ENCODE measurements at places on chromosomes 5 and 9. TPM values are rescaled to one million over a fixed set of nuclear protein-coding genes. Genes with fewer than 3 reads are reported as not detected.

DNA sequence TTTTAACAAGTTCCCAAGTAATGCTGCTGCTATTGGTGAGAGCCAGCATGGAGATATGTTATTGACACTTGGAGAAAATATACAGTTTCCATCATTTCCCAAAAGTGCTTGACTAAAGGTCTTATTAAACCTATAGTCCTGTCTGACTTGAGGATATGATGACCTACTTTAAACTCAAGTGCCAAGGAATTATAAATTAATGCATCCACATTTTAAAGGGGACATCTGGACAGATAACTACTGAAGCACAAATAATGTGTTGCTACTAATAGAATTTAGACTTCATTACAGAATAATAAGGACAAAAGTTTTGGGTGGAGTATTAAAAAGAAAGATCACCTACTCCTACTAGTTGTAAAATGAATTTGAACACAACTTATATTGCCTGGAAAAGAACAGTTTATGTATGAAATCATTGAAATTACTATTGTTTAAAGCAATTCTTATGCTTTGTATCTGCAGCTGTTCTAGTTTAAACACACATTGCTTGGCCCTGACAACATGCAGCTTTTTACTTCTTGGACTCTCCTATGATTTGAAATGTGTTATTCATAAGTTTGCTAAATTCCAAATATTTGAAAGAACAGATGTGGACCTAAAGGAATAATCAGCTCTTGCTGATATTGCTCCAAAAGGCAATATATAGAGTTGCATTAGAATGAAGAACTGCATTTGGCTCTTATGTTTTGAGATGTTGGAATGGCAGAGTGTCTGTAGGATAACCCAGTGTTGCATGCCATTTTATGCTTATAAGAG lies 73.4 kb downstream of the SGCD start:
- no peaks in the 10 kb centered on the region for H3K27me3 ChIP-seq
- H3K4me1 ChIP-seq, result no peaks in the 10 kb centered on the region
- H3K4me3 ChIP-seq, result no peak overlapping the region
- H3K27ac ChIP-seq, result no peak overlapping the region

GRCh38 chr5:91128604-91129003 lies 254.5 kb downstream of the ARRDC3 start:
- peaks cover 7% of the 10 kb centered on the region for H3K4me1 ChIP-seq

Gene IL7R
- total RNA-seq, result 7.8 TPM

Gene UNC5A
- total RNA-seq, result 0.18 TPM

Measured in prostate gland (tissue), 2 donors.